ENCODE measurements at places on chromosomes 6 and 20.

GRCh38 chr20:19605786-19606485 lies 152.1 kb upstream of the RIN2 start:
- no peak for DNase-seq

DNA sequence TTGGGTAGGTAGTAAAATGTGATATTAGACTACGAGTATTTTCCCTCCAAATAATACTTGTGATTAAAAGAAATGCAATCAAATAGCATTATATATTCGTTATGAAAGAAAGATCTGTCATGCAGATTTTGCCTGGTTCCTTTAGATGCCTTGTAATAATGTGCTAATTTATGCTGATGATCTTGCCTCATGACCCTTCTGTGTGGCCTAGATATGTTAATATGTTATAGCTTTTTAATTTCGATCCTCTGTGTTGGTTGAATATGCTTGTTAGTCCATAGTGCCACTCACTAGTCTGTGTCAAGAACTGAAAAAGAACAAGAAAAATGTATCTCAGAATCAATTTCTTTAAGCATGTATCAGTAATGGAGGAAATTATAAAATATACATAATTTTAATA lies 31.9 kb downstream of the CDKAL1 start:
- DNase-seq: no peak

GRCh38 chr6:144922120-144922722 lies 637.1 kb downstream of the UTRN start:
- no peak for DNase-seq

GRCh38 chr6:44111434-44112417 lies 15.5 kb downstream of the MRPL14 start:
- DNase-seq: no peak

GRCh38 chr6:106252687-106253086 lies 72.9 kb downstream of the ATG5 start:
- no peak for DNase-seq

- no peak for DNase-seq
These were observed 3.8 kb downstream of the BCAS4 start for GRCh38 chr20:50798650-50799049.

GRCh38 chr6:154917941-154918340 lies 77.2 kb upstream of the TIAM2 start:
- no peak for DNase-seq

DNA sequence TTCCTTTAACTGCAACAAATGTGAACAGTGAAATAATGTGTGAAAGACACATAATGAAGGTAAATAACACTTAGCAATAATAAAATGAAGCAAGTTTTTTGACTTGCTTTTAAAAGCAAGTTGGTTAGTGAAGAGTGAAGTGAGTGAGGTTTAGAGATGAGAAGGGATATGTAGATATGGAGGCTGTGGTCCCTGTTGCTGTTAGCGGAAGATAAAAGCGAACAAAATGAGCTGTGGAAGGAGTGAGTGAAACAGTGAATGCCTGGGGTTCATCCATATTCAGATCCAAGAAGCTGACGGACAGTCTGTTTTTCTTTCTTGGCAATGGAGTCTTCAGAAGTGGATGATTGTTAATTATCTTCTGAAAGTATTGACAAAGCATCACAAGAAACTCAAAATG lies 23.5 kb downstream of the ZBTB9 start:
- no peak for DNase-seq

- no peak for DNase-seq
These were observed 84.2 kb downstream of the PREP start for GRCh38 chr6:105318660-105319059.

GRCh38 chr6:7045746-7046145 lies 62.0 kb upstream of the RREB1 start:
- no peak for DNase-seq

DNA sequence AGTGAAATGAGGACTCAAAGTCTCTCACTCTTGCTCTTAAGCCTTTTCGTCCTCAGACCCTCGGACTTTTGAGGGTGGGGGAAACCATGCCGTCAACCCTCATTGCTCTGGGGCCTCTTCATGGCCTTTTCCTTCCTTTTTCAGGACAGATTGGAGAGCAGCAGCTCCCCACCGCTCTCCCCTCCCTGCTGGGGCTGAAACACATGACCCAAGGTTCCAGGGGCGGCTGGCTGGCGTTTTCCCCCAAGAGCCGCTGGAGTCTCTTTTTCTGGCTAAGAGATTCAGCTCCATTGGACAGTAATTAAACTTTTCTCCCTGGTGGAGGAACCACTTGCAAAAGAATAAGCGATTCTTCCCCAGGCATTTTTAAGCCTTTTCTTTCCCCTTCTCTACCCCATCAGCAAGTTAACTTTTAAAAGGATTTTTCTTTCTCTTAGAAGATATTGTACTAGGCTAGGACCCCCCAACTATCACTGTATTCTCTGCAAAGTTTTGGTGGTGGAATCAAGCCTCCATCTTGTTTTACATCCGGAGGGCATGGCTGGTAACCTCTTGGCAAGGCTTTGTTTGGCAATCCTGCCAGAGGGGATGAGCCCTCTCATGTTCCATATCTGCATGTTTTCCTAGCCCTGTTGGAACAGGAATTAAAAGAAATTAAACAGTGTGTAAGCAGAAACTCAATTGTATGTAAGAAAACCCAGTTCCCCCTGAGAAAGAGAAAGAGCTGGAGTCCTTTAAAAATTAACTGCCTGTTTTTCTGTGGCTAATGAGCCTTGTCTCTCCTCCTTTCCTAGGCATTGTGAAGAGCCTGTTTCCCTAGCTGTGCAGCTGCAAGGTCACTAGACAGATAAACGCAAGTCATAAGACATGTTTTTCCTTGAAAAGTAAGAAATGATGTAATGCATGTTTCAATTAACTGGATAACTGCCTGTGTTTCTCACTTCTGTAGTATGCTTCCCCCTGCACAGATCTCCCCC lies 100.8 kb upstream of the GPR6 start:
- DNase-seq: no peak

GRCh38 chr20:11895861-11896387 lies 21.8 kb upstream of the BTBD3 start:
- no peak for DNase-seq

DNA sequence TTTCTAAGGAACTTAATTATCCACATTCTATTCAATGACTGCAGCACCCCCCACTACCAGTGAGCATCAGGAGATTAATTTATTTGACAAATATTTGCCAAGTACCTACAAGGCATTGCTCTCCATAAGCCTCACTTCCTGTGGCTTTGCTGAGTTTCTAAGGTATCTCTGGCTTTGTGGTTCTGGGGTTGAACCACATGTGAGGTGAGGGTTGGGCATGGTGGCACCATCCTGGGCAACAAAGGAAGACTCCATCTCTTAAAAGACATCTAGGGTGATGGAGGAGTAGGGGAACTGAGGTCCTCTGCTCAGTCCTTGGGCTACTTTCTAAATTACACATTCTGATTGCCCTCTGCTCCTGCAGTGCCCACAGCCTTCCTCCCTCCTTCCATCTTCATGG lies 25.5 kb upstream of the WFDC2 start:
- DNase-seq: no peak

DNA sequence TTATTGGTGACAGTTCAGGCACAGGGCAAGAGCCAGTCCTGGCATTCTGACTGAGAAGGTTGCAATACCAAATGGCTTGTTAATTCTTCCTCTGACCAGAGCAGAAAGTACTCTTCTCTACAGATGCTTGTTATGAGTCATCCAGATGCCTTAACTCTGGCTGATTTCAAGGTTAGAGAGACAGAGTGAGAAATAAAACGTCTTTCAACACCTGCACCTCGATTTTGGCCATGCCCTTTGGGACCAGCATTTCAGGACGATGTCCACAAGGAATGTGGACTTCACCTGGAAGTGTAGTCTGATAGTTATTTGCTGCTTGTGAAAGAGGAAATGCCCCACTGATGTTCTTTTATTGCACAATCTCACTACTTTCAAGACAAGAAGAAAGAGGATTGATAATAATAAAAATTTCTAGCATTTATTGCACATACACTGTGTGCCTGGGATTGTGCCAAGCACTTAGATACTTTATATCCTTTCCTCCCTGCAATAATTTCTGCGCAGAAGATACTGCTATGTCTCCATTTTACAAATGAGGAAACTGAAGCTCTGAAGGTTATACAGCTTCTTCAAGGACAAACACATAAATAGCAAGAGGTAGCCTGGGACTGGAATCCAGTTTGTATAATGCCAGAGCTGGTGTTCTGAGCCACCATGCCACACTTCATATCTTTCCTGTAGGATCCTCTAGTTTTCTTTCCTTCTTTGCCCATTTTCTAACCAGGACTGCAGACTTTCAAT lies 33.5 kb upstream of the MCM3 start:
- DNase-seq: no peak

GRCh38 chr20:38604873-38605303 lies 3.3 kb downstream of the ARHGAP40 start:
- no peak for DNase-seq

DNA sequence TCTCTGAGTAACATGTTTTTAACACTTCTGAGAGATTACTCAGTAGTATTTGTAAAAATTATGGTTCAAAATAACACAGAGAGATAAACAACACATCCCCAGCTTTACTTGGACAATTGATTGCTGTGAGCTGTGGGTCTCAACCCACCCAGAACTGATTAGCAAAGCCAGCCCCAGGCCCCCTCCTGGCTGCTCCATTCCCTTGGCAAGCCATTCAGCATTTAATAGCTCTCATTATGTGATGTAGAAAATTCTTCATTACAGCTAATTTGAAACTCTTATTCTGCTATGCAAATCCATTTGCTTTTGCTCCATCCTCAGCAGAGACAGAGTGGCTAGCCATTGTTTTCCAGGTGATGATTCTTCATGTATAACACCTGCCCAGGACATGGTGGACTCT lies 16.6 kb upstream of the SIRT5 start:
- no peak for DNase-seq

- no peak for DNase-seq
These were observed 476 bp upstream of the BCKDHB start for GRCh38 chr6:80105972-80106417.

GRCh38 chr20:57835074-57835452 lies 125.2 kb upstream of the PMEPA1 start:
- no peak for DNase-seq

DNA sequence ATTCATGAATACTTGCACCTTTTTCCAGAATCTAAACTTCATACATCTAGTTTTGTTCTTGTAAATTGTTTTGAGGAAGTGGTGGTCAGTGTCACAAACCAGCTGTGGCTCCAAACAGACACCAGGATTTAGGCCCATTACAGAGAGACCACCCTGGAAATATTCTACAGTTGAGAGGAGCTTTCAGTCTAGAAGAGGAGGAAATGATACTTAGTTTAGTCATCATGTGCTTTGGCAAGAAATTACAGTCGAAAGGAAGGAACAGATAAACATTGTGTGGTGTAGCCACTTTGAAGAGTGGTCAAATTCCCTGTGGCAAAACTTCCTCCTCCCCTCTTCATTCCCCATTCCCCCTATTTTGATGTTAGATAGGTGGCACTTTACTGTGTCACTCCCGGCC lies 15.7 kb downstream of the DCBLD1 start:
- no peak for DNase-seq

DNA sequence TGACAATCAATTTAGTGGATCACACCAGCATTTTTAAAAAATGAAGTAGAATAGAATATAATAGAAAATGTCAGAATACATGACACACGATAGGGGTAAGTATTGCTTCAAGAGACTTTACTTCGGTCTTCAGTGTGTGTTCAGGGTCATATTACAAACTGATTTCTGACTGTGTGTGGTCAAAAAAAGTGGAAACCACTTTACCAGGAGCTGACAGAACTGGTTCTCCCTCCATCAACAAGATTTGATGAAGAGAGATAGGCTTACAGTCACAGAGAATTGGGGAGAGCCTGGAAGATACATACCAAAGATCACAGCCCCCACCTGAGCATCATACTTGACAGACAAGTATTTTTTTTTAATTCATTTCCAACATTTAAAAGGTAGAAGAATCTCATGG lies 21.7 kb downstream of the ARMC2 start:
- DNase-seq: no peak

- no peak for DNase-seq
These were observed 46.1 kb upstream of the CCN6 start for GRCh38 chr6:112007805-112008204.

GRCh38 chr6:90466154-90466940 lies 120.5 kb downstream of the MAP3K7 start:
- no peak for DNase-seq

DNA sequence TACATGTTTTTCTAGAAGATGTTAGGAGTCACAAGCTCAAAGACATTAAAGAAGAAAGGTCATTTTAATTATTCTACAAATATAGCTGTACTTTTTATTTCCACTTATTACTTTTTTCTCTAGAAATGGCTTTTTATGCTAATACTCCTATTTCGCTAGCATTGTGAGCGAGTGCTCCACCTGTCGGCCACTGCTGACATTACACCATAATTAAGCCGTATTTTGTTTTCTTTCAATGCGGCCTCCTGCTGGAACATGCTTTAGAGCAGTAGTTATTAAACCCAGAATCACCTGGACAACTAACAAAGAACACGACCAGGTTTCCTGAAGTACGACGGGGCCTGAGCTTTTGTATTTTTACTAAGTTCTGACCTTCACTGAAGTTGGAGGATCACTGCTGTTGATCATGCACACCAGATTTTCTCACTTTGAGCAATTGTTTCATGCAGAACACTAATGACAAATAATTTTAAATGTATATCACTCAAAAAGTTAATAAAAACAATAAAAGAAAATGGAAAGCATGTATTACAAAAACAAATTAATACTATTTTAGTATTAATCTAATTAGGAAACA lies 74.1 kb upstream of the PAK5 start:
- peak; percentile 1 for DNase-seq

GRCh38 chr20:48614593-48615274 lies 213.1 kb downstream of the PREX1 start:
- DNase-seq: no peak

GRCh38 chr20:13274275-13274861 lies 53.3 kb downstream of the ISM1 start:
- DNase-seq: no peak

DNA sequence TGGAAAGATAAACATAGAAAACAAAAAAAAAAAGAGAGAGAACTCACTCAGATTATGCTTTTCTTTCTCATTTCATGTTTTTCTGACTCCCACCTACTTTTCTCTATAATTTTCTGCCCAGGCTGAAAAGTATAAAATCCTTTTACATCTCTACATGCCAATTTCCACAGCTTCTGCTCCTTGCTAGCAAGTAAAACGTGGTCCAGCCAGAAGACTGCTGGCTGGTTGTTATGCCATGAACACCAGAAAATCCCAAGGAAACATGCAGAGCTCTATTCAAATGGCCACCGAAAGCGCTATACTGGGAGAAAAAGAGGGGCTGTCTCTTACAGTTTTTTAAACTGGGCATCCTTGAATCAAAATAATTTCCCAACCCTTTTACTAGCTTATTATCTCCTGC lies 512.8 kb upstream of the ID4 start:
- DNase-seq: no peak

DNA sequence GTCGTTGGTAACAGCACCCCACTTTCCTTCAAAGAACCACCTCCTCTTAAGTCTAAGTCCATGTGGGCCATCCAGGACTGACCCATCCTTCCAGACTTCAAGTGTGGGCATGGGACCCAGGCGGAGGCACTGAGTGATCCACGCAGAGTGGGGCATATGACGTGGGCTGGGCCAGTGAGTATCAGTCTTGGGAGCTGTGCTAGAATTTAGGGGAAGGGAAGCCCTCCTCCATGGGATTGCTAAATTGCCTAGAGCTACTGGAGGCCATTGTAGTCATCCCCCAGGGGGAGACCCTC lies 35.3 kb upstream of the KCNB1 start:
- no peak for DNase-seq

GRCh38 chr6:151148111-151148510 lies 91.7 kb upstream of the AKAP12 start:
- no peak for DNase-seq

GRCh38 chr20:58241766-58242465 lies 13.5 kb upstream of the ANKRD60 start:
- DNase-seq: no peak

GRCh38 chr6:39847221-39847620 lies 55.0 kb downstream of the DAAM2 start:
- no peak for DNase-seq

All from stimulated activated CD8-positive, alpha-beta memory T cell treated with anti-CD3 and anti-CD28 coated beads, Interleukin-12 subunit alpha, Interleukin-12 subunit beta, amount 100 ng/mL, for 1 hour (primary cell).